Left cardiac atrium (tissue), 4 donors: ENCODE measurements at places on chromosomes 5 and 9. TPM values are rescaled to one million over a fixed set of nuclear protein-coding genes. Genes with fewer than 3 reads are reported as not detected.

Gene RNF44
- 26.6 TPM for total RNA-seq

Gene ZNF454
- 2.2 TPM for total RNA-seq

Gene ADCY2
- 1.1 TPM for total RNA-seq

Gene ARRDC3
- 18.9 TPM for total RNA-seq

Gene PHYHD1
- total RNA-seq, result 21.4 TPM

Gene ABHD17B
- 9.4 TPM for total RNA-seq

Gene PCDHB11
- total RNA-seq, result 3.3 TPM

Gene HRCT1
- total RNA-seq, result 4.6 TPM

Gene GSN
- 1,287 TPM for total RNA-seq

Gene ZNF483
- 6.0 TPM for total RNA-seq

Gene NRG2
- 1.3 TPM for total RNA-seq

Gene COX7C
- total RNA-seq, result 1,509 TPM

Gene SPINK6
- total RNA-seq, result not detected

Gene MYMK
- total RNA-seq, result not detected

Gene ITGA2
- total RNA-seq, result 0.88 TPM

Gene CXCL14
- total RNA-seq, result 11.2 TPM

Gene ITGA1
- total RNA-seq, result 34.9 TPM

DNA sequence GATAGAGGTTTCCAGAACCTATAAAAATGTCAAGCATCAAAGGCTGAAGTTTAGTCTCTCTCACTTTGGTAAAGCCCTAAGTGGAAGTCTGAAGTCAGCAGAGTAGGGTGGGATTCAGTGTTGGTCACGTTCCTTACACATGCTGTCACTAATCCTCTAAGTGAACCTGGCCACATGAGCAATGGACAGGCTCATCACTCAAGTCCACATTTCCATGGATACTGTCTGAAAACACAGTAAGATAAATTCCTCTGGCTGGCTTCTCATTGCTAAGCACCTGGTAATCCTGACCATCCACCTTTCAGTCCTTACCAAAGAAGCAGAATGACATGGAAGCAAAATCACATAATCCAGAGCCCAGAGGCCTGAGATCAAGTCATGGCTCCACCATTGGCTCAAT lies 43.8 kb downstream of the GNA14 start:
- no peak for DNase-seq

GRCh38 chr5:78243639-78244038 lies 50.9 kb downstream of the AP3B1 start:
- no peak for DNase-seq

- no peak for DNase-seq
Observed at GRCh38 chr5:164763206-164763605, 1257.8 kb downstream of the MAT2B start.

DNA sequence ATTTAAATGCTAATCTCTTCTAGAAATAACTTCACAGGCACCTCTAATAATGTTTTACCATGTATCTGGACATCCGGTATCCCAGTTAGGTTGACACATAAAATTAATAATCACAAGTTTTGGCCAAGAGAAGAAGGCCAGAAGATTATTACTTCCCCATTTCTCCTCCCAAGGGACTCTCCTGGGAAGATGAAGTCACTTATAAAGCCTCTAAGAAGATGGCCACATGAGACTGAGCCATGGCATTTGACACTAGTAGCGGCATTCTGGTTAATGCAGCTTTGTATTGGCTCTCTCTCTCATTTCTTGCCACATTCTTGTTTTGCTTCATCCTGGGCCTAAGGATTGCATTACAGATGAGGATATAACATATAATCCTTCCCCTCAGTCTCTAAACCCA lies 34.5 kb upstream of the RASA1 start:
- DNase-seq, result no peak

GRCh38 chr5:170333161-170333910 lies 35.8 kb upstream of the LCP2 start:
- no peak for DNase-seq

GRCh38 chr5:142145106-142145900 lies 36.7 kb downstream of the NDFIP1 start:
- DNase-seq, result peak; percentile 68

- DNase-seq, result no peak
Observed at GRCh38 chr5:174222891-174223290, 177.4 kb downstream of the NSG2 start.

GRCh38 chr9:97502984-97503861 lies 1.8 kb downstream of the TMOD1 start:
- DNase-seq, result no peak

DNA sequence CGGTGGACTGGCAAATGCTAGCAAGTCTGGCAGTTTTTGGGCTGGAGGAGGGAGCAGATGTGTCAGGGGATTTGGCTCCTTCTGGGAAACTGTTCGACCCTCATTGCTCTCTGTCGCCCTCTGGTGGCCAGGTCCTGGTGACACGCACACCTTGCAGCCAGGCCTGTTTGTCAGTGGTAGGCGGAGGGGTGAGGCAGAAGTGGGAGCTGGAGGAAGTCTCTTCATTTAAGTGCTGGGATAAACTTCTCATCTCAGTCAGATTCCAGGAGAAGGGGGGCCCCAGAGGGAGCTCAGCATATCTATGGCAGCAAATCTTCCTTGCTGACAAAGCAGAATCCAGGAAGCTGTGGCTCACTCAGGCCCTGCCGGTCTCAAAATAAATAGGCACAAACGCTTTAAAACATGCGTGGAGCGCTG lies 326.5 kb downstream of the ZSWIM6 start:
- DNase-seq, result peak; percentile 85

- no peak for DNase-seq
Observed at GRCh38 chr5:110008131-110008530, 318.4 kb downstream of the MAN2A1 start.

GRCh38 chr5:112024769-112025168 lies 267.8 kb upstream of the NREP start:
- no peak for DNase-seq

DNA sequence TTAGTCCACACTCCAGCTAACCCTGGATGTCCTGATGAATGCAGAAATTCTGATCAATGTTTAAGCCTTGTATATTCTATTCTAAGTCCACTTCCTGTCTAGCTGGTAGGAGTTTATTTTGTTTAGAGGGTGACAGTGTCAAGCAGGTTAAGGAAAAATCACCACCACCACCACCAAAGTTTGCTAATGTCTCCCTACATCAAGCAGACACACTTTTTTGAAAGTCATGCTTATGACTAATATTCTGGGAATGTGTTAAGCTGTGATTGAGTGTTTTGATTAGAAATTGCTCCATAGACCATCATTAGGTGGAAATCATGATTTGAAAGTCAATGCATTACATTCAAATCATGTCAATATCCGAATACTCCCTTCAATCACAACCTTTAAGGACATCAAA lies 1530.1 kb downstream of the MAT2B start:
- DNase-seq, result no peak

GRCh38 chr9:101477736-101478135 lies 42.2 kb upstream of the ALDOB start:
- DNase-seq, result no peak

DNA sequence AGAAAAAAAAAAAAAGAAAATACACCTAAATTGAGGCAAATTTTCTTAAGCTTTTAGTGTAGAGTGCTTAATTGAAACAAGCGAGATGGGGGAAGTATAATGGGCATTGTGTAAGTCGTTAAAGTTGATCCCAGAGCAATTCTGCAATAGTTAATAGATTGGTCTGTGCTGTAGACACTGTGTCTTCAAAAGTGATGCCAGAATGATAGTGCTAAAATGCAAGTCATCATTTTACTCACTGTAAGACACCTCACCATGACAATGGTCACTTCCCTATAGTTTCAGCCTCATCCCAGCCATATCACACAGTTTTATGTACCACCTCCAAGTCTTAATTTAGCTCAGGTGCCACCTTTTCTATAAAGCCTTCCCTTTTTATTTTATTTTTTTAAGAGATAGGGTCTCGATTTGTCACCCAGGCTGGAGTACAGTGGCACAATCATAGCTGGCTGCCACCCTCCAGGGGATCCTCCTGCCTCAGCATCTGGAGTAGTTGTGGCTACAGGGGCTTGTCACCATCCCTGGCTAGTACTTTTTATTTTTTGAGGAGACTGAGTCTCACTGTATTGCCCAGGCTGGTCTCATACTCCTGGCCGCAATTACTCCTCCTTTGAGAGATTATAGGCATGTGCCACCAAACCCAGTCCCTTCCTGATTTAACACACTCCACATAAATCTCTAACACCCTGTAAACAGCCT lies 6.2 kb downstream of the COX7C start:
- DNase-seq, result no peak

DNA sequence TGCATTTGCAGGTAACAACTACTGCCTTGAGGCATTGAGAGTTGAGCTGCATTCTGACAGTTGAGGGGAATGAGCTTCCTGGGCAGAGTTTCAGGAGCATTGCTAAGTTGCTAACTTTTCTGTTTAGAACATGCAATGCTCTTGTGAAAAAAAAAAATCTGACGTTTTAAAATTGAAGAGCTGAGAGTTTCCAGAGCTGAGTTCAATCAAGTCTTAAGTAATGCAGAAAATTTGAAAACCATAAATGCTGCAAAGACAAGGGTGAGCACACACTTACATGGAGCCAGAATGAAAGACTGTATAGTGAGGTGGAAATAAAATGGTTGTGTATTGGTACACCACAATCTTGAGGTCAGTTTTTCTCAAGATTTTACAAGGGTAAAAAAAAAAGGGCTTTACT lies 166.0 kb downstream of the GABRB2 start:
- no peak for DNase-seq

- no peak for DNase-seq
Observed at GRCh38 chr9:114962809-114963208, 32.4 kb upstream of the TNFSF8 start.

DNA sequence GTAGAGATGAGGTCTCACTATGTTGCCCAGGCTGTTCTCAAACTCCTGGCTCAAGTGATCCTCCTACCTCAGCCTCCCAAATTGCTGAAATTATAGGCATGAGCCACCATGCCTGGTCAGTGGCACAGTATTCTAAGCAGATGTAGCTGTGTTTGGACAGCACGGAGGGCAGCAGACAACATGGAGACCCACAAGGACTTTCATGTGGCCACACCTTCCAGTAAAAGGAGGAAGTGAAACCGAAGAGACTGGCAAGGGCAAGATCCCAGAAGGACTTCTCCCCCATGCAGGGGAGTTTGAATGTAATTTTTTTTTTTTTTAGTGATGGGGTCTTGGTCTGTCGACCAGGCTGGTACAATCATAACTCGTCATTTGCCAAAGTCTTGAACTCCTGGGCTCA lies 172.2 kb downstream of the TRPM3 start:
- no peak for DNase-seq

DNA sequence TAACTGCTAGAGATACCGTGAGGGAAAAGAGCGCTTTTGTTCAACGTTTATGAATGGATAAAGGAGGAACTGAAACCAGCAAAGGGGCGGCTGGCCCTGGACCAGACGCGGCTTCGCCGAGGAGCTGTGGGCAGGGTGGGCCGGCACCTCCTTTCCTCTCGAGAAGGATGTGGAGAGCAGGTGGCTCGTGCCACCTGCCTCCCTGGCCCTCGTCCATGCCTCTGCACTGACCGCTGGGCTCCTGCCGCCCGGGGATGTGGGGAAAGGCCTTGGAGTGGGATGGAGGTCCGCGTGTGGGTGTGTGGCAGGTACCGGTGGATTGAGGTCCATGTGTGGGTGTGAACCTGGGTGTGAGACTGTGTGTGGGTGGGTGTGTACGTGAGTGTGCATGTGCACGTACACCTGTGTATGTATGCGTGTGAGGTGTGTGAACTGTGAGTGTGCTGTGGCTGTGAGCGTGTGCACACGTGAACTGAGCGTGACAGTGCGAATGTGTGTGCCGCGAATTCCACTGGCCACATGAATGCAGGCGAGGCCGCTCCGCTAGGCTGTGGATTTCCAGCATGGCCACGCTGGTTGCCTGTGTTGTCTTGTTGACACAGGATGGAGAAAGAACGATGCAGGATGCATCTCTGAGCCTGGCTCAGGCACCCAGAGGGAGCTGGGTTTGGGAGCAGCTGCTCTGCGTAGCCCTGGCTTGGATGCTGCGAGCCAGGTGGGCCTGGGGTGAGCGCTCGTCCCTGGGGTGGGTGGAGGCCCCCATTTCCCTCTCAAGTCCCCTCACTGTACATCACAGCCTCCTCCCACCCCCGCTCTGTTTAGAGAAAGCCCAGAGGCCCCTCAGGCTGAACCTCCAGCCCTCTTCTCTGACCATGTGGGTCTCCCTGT lies 4.4 kb upstream of the CEP72 start:
- DNase-seq, result no peak

DNA sequence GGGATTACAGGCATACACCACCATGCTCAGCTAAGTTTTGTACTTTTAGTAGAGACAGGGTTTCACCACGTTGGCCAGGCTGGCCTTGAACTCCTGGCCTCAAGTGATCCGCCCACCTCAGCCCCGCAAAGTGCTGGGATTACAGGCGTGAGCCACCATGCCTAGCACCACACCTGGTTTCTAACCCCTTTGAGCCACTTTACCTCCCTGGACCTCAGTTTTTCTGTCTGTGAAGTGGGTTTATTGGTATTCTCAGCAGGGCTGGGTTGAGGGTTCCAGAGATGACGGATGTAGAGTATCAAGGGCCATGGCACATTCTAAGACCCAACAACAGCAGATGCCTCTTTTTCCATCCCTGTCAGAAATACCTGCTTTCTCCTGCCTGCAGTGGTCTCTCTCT lies 38.6 kb downstream of the AMBP start:
- DNase-seq, result no peak

GRCh38 chr9:106879439-106879882 lies 16.5 kb downstream of the ZNF462 start:
- DNase-seq, result no peak

GRCh38 chr9:109745335-109746283 lies 34.4 kb upstream of the PALM2AKAP2 start:
- DNase-seq, result peak; percentile 74

- DNase-seq, result no peak
Observed at GRCh38 chr5:142290577-142291299, 34.1 kb downstream of the SPRY4 start.

GRCh38 chr5:178426326-178427130 lies 163.7 kb downstream of the COL23A1 start:
- no peak for DNase-seq
